Stimulated activated CD4-positive, alpha-beta T cell treated with anti-CD3 and anti-CD28 coated beads, Interleukin-12 subunit alpha, Interleukin-12 subunit beta, amount 100 ng/mL, for 4 hours (primary cell): ENCODE measurements at places on chromosomes 2 and 18.

- no peak for DNase-seq
Measured at GRCh38 chr2:25420820-25421237, 79.1 kb upstream of the DNMT3A start.

GRCh38 chr2:112843836-112844235 lies 7.3 kb upstream of the IL1B start:
- DNase-seq: no peak

GRCh38 chr2:50126845-50127244 lies 905.1 kb downstream of the NRXN1 start:
- DNase-seq: no peak

GRCh38 chr2:77538031-77538430 lies 15.9 kb upstream of the LRRTM4 start:
- DNase-seq: no peak

GRCh38 chr2:13919981-13920382 lies 712.5 kb upstream of the LRATD1 start:
- no peak for DNase-seq

DNA sequence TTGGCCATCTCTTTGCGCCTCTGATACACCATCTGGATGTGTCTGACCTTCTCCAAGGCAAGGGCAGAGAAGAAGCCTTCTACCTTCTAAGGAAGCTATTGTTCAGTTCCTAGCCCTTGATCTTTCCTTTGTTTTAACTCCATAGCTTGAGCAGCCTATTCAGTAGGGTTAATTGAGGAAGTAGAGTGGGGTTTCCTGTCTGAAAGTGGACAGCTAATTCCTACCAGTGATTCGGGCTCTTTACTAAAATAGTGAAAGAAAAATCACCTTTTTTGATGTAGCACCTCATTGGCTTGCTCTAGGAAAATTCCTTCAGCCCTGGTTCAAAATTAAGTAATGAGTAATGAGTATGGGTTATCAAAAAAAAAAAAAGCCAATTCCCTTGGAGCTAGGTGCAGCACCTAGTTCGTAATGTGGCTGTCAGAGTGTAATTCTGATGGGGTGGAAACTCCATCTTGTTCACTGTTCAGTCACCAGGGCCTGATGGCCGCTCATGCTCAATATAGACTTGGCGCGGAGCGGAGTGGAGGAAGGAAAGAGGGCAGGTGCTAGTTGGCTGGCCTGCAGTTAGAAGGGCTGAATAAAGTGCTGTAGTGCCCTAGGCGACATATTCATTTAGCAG lies 2.9 kb upstream of the MGAT5 start:
- DNase-seq: no peak

DNA sequence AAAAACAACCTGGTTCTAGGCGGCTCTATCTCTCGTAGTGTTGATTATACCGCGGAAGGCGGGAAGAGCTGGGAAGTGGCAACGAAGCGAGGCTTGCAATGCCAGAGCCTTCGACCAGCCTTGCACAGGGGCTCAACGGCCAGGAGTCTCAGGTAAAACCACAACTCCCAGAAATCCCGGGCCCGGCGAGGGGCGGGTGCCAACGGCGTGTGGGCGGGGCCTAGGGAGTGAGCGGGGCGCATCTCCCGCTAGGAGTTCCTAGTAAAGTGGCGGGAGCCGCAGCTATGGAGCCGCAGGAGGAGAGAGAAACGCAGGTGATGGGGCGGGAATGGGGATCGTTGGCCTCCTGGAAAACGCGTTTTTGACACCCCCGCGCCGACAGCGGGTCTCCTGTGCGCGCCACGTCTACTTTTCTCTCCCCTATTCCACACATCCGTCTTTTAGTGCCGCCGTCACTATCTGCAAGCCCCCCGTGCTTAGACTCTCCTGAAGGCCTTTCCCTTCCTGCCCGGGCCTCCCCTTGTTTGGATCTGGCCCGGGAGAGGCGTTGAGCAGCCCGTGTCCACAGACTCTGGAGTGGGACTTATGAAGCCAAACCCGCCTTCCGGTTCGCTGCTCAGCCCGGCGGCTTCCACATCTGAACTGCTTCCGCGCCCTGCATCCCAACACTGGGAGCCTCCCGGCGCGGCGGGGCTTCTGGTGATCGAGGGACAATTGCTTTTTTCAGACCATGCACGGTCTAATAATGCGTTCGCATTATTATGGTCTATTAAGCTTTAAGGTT lies at the start of gene HAUS1:
HAUS1 (plus strand) TSS at position 258 of the 784 bp plus-strand sequence; CDS start at position 285, 27 bp downstream.
- peak; percentile 86 for DNase-seq

DNA sequence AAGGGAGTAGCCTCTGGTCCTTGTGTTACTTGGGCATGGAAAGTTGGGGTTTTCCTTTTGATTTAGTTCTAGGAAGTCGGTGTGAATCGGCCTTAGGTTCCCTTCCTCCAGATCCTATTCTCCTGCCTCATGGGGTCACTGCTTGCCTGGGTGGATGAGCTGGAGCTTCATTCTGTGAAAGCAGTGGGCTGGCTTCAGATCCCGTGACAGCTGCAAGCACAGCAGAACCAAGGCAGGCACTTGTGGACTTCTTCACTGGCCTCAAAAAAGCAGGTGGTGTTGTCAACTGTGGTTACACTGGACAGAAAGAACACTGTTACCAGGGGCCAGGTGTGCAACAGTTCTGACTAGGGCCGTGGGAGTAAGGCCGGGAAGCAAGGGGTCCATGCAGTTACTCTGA lies 243.4 kb downstream of the LDLRAD4 start:
- no peak for DNase-seq

DNA sequence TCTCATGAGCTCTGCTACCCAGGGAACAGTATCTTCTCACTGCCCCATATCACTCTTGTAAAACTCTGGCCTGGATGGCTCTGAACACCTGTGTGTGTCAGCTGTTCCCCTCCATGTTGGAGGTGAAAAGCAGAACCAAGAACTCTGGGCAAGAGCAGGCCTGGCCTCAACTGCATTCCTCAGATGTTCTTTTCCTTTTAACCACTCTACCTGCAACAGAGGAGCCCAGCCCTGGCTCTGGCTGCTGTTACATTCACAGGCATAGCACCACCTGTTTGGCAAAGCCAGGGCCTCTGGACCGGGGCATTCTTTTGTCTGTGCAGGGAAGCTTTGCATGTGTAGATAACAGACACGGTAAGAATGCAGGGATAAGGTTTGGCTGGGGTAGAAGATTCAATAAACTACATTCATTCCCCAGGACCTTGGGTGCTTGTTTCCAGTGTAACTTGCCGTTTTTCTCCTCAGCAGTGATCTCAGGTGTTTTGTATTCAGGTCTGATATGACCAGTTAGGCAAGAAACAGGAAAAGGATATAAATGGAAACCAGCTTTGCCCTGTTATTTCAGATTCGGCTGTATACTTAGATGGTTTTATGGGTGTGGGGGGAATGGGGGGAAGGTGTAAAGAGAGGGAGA lies 95.1 kb downstream of the SPTBN1 start:
- DNase-seq: no peak

GRCh38 chr2:112572005-112572404 lies 12.4 kb upstream of the CHCHD5 start:
- DNase-seq: no peak

DNA sequence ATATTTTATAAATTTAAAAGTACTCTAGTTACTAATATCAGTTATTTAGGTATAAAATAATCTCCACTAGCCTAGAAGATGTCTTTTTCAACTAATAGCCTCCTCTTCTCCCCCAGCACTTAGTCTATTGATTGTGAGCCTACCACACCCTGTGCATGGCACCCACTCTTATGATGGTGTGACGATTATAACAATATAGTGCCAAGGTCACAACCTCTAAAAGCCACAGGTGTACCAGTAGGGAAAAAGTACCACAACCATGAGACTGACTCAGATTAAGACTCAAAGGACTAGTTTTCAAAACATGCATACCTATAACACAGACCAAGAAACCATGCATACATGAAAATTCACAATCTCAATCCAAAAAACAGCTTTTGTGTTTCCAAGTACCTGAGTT lies 27.6 kb downstream of the THADA start:
- DNase-seq: no peak

DNA sequence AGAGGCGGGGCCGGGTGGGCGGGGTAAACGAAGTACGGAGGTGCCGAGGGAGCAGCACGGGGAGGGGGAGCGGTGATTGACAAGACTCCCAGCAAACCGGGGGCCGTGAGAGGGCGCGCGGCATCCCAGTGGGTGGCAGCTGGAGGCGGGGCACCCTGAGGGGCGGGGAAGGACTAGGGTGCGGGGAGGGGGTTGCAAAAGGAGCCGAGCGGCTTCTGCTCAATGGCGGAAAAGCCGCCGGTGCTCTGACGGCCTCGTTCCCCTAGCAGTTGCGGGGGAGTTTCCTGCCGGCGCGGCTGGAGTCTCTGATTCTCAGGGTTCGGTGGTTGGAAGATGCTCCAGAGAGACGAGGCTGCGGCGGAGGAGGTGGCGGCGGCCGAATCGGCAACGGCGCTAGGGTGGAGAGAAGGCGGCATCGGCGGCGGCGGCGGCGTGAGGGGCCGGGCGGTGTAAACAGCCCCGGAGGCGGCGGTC lies at the start of gene PPM1B:
PPM1B (plus strand) TSS at position 195 of the 474 bp plus-strand sequence. CDS start 32,325 bp downstream, outside the sequence.
- DNase-seq: peak; percentile 99

GRCh38 chr18:6118080-6118479 lies 222.8 kb upstream of the TMEM200C start:
- no peak for DNase-seq
